Stimulated activated CD8-positive, alpha-beta memory T cell treated with anti-CD3 and anti-CD28 coated beads, Interleukin-4, amount 100 ng/mL, for 48 hours (primary cell): ENCODE measurements at places on chromosomes 7 and 10.

DNA sequence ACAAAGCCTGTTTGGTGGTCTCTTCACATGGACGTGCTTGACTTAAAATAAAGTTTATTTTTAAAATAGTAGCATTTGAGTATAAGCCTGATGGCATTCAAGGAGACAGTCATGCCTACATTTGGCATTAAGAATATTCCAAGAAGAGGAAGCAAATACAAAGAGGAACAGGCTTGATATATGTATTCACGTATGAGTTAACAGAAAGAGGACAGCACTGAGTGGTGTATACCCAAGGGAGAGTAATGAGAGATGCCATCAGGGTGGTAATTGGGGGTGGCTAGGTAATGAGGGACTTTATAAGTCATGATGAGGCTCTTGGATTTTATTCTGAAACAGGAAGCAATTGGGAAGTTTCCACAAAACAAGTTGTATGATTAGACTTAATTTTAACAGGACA is 363.3 kb downstream of the SEMA3D start:
- DNase-seq: no peak

- DNase-seq: no peak
Measured at GRCh38 chr10:24568042-24568441, 155.6 kb downstream of the ARHGAP21 start.

- no peak for DNase-seq
Measured at GRCh38 chr7:30744075-30744417, 7.9 kb upstream of the INMT start.

DNA sequence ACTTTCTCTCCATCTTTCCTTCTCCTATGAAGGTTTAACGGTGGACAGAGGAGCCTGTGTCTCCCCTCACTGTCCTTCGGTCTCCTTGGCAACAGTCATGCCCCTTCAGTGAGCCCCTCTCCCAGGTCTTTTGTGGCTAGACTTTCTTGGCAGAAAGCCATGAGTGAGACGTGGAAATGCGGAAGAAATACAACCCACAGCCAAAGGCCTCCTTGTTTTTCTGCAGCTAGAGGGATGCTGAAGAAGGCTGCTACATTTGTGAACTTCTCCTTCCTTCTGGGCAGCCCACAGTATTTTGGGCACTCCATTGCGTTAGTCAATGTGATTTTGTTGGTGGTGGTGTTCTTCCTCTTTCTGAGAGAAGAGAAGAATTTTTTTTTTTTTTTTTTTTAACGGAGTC is 333.7 kb upstream of the PODXL start:
- DNase-seq: no peak

- peak; percentile 41 for DNase-seq
Measured at GRCh38 chr7:30800785-30801252, 29.6 kb downstream of the MINDY4 start.

- no peak for DNase-seq
Measured at GRCh38 chr7:26198781-26199169, 1.8 kb downstream of the HNRNPA2B1 start.

GRCh38 chr10:14507176-14507575 is 176.5 kb upstream of the FRMD4A start:
- DNase-seq: no peak

DNA sequence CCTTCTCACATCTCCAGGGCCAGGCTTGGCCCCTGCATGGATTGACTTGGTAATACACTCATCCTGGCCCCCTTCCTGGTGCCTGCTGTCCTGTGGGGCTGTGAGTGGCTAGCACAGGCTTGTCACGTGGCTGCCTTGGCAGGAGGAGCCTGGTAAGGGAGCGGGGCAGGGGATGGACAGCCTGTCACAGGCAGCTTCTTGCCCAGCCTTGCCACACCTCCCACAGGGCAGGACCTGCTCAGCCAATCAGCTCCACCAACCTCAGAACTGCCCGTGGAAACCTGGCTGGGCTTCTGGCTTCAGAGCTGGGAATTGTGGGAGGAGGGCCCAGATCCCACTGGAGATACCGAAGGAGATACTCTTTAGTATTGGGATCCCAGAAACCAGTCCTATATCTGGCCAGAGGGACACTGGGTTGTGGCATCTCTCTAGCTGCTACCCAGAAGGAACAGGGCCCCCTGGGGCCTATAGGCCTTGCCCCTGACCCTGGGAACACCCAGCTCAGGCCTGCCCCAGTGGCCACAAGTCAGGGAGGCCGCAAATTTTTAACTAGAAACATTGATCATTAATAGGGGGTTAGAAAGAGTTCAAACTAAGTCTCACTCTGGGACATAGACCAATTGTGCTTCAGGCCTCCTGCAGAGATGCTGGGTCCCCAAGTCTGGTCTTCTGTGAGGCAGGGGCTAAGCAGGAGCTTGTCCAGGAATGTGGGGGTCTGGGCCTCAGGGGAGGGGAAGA is at the start of gene HOGA1:
TSS of gene HOGA1 (plus strand) at position 330 of the 738 bp plus-strand sequence. CDS start at position 645, 315 bp downstream.
- DNase-seq: no peak

DNA sequence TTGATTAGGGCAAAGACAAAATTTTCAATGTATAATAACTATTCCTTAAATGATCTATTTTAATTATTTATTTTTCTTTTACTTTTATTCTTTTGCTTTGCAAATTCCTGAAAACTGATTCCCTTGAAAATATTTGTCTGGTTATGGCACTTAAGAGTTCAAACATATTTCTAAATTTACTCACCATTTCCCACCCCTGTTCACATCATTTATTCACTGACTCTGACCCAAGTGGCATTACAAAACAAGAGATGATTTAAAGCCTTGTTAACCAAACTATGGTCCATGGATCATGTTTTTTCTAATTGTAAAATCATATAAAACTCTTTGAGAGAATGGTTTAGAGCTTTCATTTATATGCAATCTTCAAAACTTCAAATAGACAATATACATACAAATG is 1256.1 kb upstream of the LRRN3 start:
- no peak for DNase-seq

- DNase-seq: no peak
Measured at GRCh38 chr10:118042827-118043242, 3.9 kb downstream of the RAB11FIP2 start.

GRCh38 chr7:6365451-6365850 is 82.3 kb downstream of the DAGLB start:
- no peak for DNase-seq

DNA sequence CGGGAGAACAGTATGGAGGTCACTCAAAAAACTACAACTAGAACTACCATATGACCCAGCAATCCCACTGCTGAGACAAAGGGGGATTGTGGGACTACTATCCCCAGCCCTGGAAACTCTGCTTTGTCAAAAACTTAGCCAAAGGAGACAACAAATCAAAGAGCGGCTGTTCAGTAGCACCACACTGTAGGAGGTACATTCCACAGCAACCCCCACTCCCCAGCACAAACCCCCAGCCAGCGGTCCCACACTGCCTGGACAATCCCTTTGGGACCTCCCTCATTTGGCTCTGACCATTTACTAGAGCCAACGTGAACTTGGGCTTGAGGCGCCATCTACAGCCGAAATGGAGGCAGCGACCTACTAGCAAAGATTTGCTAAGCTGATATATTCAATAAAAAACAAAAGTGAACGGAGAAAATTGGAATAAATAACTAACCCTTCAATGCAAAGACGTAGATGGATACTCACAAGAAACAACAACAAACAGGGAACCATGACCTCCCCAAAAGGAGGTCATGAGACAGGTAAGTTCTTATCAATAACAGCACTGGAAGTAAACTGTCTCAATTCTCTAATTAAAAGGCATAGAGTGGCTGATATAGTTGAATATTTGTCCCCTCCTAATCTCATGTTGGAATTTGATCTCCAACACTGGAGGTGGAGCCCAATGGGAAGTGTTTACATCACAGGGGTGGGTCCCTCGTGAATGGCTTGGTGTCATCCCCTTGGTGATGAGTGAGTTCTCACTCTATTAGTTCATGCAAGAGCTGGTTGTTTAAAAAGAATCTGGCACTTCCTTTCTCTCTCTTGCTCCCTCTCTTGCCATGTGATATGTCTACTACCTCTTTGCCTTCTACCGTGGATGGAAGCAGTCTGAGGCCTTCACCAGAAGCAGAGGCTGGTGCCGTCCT is 119.0 kb upstream of the KCNMA1 start:
- peak; percentile 45 for DNase-seq

- DNase-seq: no peak
Measured at GRCh38 chr7:115910541-115911164, 119.9 kb downstream of the TFEC start.

DNA sequence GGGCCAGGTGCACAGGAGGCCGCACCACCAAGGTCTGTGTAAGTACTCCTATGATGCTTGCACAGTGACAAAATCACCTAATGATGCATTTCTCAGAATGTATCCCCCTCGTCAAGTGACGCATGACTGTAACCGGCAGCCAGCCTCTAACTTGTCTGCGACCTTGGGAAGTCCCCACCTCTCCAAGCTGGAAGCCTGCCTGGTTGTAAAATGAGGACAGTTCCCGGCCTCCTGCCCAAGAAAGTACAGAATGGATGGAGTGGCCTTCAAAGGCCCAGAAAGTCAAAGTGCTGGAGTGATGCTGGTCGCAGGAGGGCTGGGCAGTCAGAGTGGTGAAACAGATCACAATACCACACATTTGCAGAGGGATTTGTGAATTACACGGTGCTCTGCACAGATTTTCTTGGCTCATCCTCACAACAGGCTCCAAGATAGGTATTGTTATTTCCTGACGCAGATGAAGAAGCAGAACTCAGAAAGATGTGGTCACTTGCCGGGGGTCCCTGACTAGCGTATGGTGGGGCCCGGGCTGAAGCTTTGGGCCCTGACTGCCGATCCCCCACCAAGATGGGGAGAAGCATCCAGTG is 22.8 kb downstream of the SPOCK2 start:
- DNase-seq: no peak
